Stomach (tissue), 19 donors: ENCODE measurements at places on chromosomes 2 and 18. TPM values are rescaled to one million over a fixed set of nuclear protein-coding genes. Genes with fewer than 3 reads are reported as not detected.

DNA sequence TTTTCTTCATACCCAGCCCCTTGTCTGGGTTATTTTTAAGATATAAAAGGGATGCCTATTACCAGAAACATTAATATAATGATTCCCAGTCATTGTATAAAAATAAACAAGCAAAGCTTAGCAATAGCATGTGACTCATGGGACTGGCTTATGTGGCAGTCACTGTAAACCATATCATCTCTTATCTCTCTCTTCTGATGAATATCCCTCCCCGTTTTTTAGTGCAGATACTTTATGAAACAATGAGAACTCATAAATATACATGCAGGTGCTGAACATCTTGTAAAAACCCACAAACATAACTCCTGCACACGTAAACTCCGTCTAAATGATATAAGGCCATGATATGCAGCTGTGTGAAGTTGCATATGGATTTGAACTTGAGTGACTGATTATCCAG lies 154.9 kb downstream of the MGAT5 start:
- no peaks in the 10 kb centered on the region for H3K27me3 ChIP-seq
- H3K4me1 ChIP-seq = peaks cover 72% of the 10 kb centered on the region
- H3K4me3 ChIP-seq = no peak overlapping the region
- DNase-seq = no peak
- no peak overlapping the region for H3K27ac ChIP-seq

GRCh38 chr2:96977631-96978195 lies 8.7 kb downstream of the FAM178B start:
- no peaks in the 10 kb centered on the region for H3K27me3 ChIP-seq
- H3K4me3 ChIP-seq = no peak overlapping the region
- DNase-seq = peak; percentile 65
- H3K27ac ChIP-seq = no peak overlapping the region
- peaks cover 5% of the 10 kb centered on the region for H3K4me1 ChIP-seq

- DNase-seq = no peak
- peak overlapping the region; percentile 97 for H3K27ac ChIP-seq
- no peaks in the 10 kb centered on the region for H3K27me3 ChIP-seq
- H3K4me1 ChIP-seq = no peaks in the 10 kb centered on the region
- H3K36me3 ChIP-seq = no peaks in the 10 kb centered on the region
- peak overlapping the region; percentile 70 for H3K4me3 ChIP-seq
Measured at GRCh38 chr2:24972315-24972961, 683 bp upstream of the DNAJC27 start.

GRCh38 chr2:28273751-28274150 lies 118.9 kb upstream of the FOSL2 start:
- peak; percentile 56 for DNase-seq
- peaks cover 23% of the 10 kb centered on the region for H3K4me1 ChIP-seq
- H3K36me3 ChIP-seq = no peaks in the 10 kb centered on the region
- H3K4me3 ChIP-seq = no peak overlapping the region
- no peaks in the 10 kb centered on the region for H3K27me3 ChIP-seq

GRCh38 chr2:63047321-63048279 lies 3.0 kb upstream of the OTX1 start:
- no peak overlapping the region for H3K27ac ChIP-seq
- peak overlapping the region; percentile 29 for H3K4me3 ChIP-seq
- peaks cover 85% of the 10 kb centered on the region for H3K27me3 ChIP-seq
- DNase-seq = peak; percentile 68
- peaks cover 50% of the 10 kb centered on the region for H3K4me1 ChIP-seq

DNA sequence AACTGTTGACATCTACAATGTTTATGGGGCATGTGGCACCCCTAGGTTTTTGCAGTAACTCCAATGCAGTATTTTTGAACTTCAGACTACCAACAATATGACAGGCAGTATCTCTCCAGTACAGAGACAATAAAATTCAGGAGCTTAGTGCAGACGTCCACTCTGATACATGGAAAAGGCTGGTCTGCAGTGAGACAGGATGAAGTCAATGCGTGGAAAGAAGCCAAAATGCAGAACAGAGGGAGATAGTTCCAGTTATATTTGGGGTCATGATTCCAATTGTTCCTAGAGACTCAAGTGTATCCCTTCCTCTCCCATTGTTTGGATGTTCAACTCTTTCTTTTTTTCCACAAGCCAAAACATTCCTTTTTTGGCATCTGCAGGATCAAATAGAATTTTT lies 18.7 kb upstream of the SMAD2 start:
- H3K4me3 ChIP-seq = no peak overlapping the region
- peaks cover 8% of the 10 kb centered on the region for H3K4me1 ChIP-seq
- H3K27ac ChIP-seq = no peak overlapping the region
- DNase-seq = no peak
- no peaks in the 10 kb centered on the region for H3K27me3 ChIP-seq

- peak overlapping the region; percentile 40 for H3K27ac ChIP-seq
- no peaks in the 10 kb centered on the region for H3K4me1 ChIP-seq
- no peak overlapping the region for H3K4me3 ChIP-seq
Measured at GRCh38 chr2:239097428-239097696, 249.5 kb downstream of the TWIST2 start.

DNA sequence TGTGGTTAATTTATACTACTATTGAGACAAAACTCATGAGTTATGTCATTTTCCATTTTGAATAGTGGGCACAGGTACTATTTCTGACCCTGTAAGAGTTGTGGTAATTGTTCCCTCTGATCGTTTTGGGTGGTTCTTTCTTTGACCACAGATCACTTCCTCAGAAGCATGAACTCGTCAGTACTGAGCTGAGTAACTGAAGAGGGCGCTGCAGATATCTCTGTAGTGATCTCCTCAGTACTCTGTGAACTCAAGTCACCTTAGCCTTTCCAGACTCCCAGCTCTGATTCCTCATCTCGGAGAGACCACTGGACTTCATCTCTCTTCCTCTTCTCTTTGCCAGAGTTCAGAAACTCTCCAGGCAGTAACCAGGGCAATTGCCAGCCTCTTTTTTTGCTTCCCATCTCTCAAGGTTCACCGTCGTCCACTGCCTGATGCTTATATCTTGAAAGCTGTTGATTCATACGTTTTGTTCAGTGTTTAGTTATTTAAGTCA lies 9.4 kb upstream of the IL1RL1 start:
- no peaks in the 10 kb centered on the region for H3K4me1 ChIP-seq
- H3K27me3 ChIP-seq = no peaks in the 10 kb centered on the region
- DNase-seq = no peak
- H3K27ac ChIP-seq = no peak overlapping the region
- no peak overlapping the region for H3K4me3 ChIP-seq

- no peaks in the 10 kb centered on the region for H3K4me1 ChIP-seq
- H3K27ac ChIP-seq = no peak overlapping the region
- DNase-seq = no peak
- H3K27me3 ChIP-seq = no peaks in the 10 kb centered on the region
Measured at GRCh38 chr2:139628931-139629330, 848.7 kb upstream of the NXPH2 start.

The SERPINB12 gene
- not detected for total RNA-seq

- no peak for DNase-seq
- no peaks in the 10 kb centered on the region for H3K36me3 ChIP-seq
- H3K27me3 ChIP-seq = no peaks in the 10 kb centered on the region
- no peaks in the 10 kb centered on the region for H3K4me1 ChIP-seq
Measured at GRCh38 chr2:60411295-60411694, 142.2 kb downstream of the BCL11A start.

GRCh38 chr2:513981-514706 lies 163.1 kb downstream of the TMEM18 start:
- H3K4me3 ChIP-seq = no peak overlapping the region
- H3K36me3 ChIP-seq = no peaks in the 10 kb centered on the region
- H3K4me1 ChIP-seq = no peaks in the 10 kb centered on the region
- no peaks in the 10 kb centered on the region for H3K27me3 ChIP-seq

DNA sequence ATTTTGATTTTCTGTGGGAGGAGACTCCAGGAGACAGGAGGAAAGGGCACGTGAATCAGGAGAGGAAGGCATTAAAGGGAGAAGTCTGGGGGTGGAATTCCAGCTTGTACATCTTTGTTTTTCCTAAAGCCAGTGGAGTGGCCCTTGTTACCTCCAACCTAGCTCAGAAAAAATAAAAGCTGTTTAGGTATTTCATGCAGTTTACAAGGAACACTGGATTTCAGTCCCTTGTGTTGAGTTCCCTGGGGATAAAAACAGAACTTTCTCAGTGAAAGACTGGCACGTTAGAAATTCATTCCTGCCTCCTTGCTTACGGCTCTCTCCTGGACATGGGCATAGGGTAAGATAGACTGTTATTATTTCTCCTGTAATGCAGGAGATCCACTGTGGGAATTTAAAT lies 170.2 kb downstream of the ZEB2 start:
- H3K4me3 ChIP-seq = no peak overlapping the region
- H3K4me1 ChIP-seq = no peaks in the 10 kb centered on the region
- H3K27ac ChIP-seq = no peak overlapping the region
- H3K27me3 ChIP-seq = no peaks in the 10 kb centered on the region
- no peak for DNase-seq

- no peak overlapping the region for H3K27ac ChIP-seq
- DNase-seq = no peak
- no peaks in the 10 kb centered on the region for H3K27me3 ChIP-seq
- H3K4me1 ChIP-seq = no peaks in the 10 kb centered on the region
- H3K36me3 ChIP-seq = peaks cover 3% of the 10 kb centered on the region
- no peak overlapping the region for H3K4me3 ChIP-seq
Measured at GRCh38 chr2:15435474-15435873, 125.7 kb downstream of the NBAS start.

GRCh38 chr2:73728711-73729110 lies 8.4 kb downstream of the TPRKB start:
- no peak overlapping the region for H3K27ac ChIP-seq
- H3K4me3 ChIP-seq = no peak overlapping the region
- H3K27me3 ChIP-seq = no peaks in the 10 kb centered on the region
- H3K36me3 ChIP-seq = peaks cover 61% of the 10 kb centered on the region

DNA sequence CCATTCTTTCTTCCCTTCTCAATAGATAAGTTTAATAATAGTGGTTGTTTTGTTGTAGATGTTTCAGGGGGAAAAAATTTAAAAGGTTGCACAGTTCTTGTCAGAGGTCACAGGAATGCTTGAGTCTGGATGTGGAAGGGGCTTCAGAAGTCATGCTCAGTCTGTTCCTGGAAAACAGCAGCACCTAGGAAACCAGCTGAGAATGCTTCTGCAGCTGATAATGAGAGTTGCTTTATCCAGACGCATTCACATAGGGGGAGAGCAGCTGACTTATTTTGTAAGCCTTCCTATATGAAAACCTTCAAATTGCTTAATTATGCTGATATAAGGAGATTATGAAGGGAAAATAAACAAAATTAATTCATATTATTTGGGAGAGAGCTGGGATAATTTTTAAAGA lies 235.5 kb downstream of the GULP1 start:
- H3K4me1 ChIP-seq = peaks cover 39% of the 10 kb centered on the region
- peak overlapping the region; percentile 2 for H3K27ac ChIP-seq
- no peaks in the 10 kb centered on the region for H3K27me3 ChIP-seq
- H3K36me3 ChIP-seq = no peaks in the 10 kb centered on the region

The AQP4 gene
- total RNA-seq = 9.3 TPM

The IL1B gene
- total RNA-seq = 21.2 TPM

- H3K36me3 ChIP-seq = peaks cover 4% of the 10 kb centered on the region
- H3K27me3 ChIP-seq = no peaks in the 10 kb centered on the region
- peak overlapping the region; percentile 12 for H3K4me3 ChIP-seq
- H3K4me1 ChIP-seq = peaks cover 38% of the 10 kb centered on the region
Measured at GRCh38 chr2:241561832-241562231, 3.3 kb downstream of the BOK start.

- no peak overlapping the region for H3K4me3 ChIP-seq
- H3K36me3 ChIP-seq = peaks cover 9% of the 10 kb centered on the region
- H3K27ac ChIP-seq = no peak overlapping the region
- no peaks in the 10 kb centered on the region for H3K27me3 ChIP-seq
Measured at GRCh38 chr18:47898055-47898454, 32.4 kb downstream of the SMAD2 start.

- H3K27ac ChIP-seq = no peak overlapping the region
- DNase-seq = no peak
- no peaks in the 10 kb centered on the region for H3K4me1 ChIP-seq
- H3K4me3 ChIP-seq = no peak overlapping the region
- no peaks in the 10 kb centered on the region for H3K36me3 ChIP-seq
- no peaks in the 10 kb centered on the region for H3K27me3 ChIP-seq
Measured at GRCh38 chr2:174072069-174072468, 106.9 kb upstream of the SP3 start.

- H3K4me1 ChIP-seq = peaks cover 49% of the 10 kb centered on the region
- peak; percentile 89 for DNase-seq
- peak overlapping the region; percentile 92 for H3K27ac ChIP-seq
- no peaks in the 10 kb centered on the region for H3K36me3 ChIP-seq
Measured at GRCh38 chr18:74290794-74291471, 830 bp downstream of the CYB5A start.

GRCh38 chr2:96933305-96934181 lies 52.8 kb downstream of the FAM178B start:
- H3K36me3 ChIP-seq = no peaks in the 10 kb centered on the region
- no peaks in the 10 kb centered on the region for H3K27me3 ChIP-seq
- no peak overlapping the region for H3K27ac ChIP-seq
- peak; percentile 35 for DNase-seq
- H3K4me1 ChIP-seq = no peaks in the 10 kb centered on the region

The RFX8 gene
- total RNA-seq = not detected

DNA sequence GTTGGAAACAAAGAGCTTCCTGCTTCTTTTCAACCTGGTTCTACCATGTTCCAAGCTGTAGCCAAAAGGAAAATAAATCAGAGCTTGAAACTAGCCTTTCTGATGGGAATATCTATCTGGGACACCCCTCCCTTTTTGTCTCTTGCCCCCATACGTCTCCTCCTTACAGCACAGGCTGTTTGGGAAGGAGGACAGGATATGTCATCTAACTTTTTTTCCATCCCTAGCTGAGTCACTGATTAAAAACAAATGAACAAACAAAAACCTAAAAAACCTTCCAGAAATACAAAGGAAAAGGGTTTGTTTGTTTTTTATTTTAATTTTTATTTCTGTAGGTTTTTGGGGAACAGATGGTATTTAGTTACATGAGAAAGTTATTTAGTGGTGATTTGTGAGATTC lies 151.6 kb downstream of the FAM210A start:
- no peak overlapping the region for H3K4me3 ChIP-seq
- H3K27me3 ChIP-seq = no peaks in the 10 kb centered on the region
- H3K27ac ChIP-seq = no peak overlapping the region
- H3K36me3 ChIP-seq = no peaks in the 10 kb centered on the region
- DNase-seq = no peak

The ROCK2 gene
- total RNA-seq = 31.6 TPM

DNA sequence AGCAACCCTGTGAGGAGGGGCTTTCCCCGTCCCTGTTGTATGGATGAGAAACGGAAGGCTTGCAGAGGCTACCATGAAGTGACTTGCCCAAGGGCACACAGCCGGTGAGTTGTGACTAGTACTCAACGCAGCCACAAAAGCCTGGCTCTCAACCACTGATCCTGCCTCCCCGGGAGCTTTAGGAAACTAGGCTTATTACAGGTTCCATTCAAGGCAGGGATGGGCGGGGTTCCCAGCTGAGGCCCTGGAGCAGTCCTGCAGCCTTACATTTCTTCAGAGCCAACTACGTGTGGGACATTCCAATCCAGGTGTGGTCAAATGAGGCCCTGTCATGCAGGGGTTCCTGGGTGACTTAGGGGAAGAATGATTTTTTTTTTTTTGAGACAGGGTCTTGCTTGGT lies 59.6 kb downstream of the MEX3C start:
- no peaks in the 10 kb centered on the region for H3K36me3 ChIP-seq
- H3K27ac ChIP-seq = no peak overlapping the region
- H3K4me1 ChIP-seq = no peaks in the 10 kb centered on the region
- peak; percentile 8 for DNase-seq

The TANK gene
- total RNA-seq = 57.2 TPM
